ENCODE measurements at places on chromosomes 5 and 9. TPM values are rescaled to one million over a fixed set of nuclear protein-coding genes. Genes with fewer than 3 reads are reported as not detected.

Gene PRDM9
- not detected for total RNA-seq

- peak; percentile 2 for DNase-seq
Measured at GRCh38 chr5:172542651-172543131, 88.4 kb upstream of the SH3PXD2B start.

Gene PIP5KL1
- total RNA-seq: 5.2 TPM

Gene SLC25A2
- total RNA-seq: 0.98 TPM

GRCh38 chr9:127058645-127059021 is 63.8 kb downstream of the ANGPTL2 start:
- no peak for DNase-seq

- DNase-seq: no peak
Measured at GRCh38 chr5:90590170-90590569, 31.6 kb downstream of the ADGRV1 start.

DNA sequence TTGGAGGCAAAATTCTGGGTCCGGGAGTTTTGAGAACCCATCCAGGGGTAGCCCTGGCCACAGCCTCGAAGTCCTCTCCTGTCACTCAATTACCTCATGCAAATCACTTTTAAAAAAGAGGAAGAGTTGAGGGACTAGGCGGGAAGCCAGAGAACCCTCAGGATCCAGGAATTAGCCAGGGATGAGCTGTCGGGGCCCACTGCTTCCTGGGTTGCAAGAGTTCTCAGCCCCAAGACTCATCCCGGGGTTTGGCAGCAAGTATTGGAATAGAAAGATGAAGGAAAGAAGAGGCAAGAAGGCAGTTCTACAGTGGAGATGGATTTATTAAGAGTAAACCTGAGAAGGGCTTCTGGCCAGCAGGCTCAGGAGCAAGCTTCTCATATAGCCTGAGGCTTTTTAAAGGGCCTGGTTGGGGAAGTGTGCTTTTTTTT is 25.6 kb downstream of the C9orf50 start:
- no peak for DNase-seq

DNA sequence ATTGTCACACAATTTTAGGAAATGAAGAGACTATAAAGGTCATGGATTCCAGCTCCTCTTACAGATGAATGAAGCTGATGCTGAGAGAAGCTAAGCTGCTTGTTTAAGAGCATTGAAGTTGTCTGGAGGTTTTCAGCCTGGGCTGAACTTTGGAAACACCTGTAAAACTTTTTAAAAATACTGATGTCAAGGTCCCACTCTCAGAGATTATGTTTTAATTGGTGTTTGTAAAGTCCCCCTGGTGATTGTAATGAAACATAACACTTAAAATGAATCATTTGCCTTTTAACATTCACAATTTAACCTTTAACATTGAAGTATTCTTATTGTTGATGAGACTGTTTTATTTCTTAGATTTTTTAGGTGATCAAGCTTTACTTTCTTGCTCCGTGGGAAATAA is 16.4 kb downstream of the RAD23B start:
- no peak for DNase-seq

Data from breast epithelium (tissue), 4 donors.